ENCODE measurements at places on chromosomes 6 and 20.

- no peak for DNase-seq
Measured at GRCh38 chr6:103042336-103042735, 1648.8 kb downstream of the GRIK2 start.

- DNase-seq: no peak
Measured at GRCh38 chr6:90993770-90994169, 406.9 kb upstream of the MAP3K7 start.

GRCh38 chr20:35617397-35618262, 2.0 kb downstream of the SPAG4 start:
- DNase-seq: no peak

- no peak for DNase-seq
Measured at GRCh38 chr20:40477805-40478204, 211.2 kb downstream of the MAFB start.

- DNase-seq: no peak
Measured at GRCh38 chr6:75931011-75931680, 141.3 kb downstream of the IMPG1 start.

DNA sequence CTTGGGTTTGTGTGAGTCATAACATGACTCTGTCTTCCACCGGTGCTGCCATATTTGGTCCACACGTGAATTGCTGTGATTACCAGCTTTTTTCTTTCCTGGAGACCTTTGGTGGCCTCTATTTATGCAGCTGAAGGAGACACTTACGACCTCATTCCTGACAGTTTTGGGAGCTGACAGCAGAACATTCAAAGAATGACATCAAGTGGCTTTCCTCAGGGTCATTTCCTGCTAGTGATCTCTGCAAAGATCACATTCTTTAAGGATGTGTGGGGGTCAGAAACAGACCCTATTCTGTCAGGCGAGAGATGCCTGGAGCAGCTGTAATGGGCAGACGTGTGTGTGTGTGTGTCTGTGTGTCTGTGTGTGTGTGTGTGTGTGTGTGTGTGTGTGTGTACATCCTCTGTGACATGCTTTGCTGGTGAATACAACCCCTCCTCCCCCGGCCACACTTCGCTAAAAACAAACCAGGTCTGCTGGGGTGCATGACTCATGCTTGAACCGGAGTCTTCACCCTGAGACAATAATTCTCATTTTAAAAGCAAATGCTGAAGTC, 115.6 kb downstream of the TMEM170B start:
- peak; percentile 1 for DNase-seq

DNA sequence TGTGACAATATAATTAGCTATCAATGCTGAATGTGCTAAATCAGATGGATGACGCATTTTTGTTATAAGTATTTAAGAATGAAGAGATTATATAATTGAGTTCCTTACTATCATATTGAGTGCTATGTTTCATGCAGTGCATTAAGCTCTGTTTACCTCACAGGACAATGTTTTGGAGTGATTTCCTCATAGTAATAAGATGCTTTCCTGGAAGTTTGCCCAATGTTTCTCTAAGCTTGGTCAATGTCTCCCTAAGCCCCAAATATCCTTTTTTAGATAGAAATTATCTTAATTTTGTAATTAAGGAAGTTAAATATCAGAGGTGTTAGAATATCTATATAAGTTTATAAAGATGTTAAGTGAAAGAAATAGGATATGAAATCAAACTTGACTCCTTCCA, 489.6 kb downstream of the MMUT start:
- DNase-seq: no peak

DNA sequence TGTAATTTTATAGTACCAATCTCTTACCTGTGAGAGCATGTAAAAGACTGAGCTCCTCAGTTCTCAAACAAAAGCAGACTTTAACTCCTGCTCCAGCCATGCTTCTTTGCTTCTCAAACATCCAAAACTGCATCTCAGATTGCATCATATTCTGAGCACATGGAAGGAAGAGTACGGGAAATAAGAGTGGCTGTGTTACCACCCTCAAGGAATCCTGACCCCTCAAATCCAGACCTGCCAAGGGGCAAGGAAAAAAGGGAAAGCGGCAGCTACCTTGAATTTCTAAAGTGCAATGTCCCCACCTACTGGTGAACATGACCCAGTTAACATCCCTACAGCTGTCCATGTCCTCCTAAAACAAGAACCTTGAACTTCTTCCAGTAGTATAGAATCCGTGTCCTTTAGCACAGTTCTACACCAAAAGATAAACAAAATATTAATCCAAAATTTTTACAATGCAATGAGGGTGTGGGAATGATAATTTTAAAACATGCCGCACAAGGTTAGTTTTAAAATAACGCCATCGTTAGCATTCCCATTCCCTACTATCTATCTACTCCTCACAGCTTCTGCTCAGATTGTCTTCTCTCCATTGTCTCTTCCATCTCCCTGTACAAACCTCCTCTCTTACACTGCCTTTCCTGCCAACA, 34.1 kb upstream of the HLA-DQB1 start:
- no peak for DNase-seq

- DNase-seq: no peak
Measured at GRCh38 chr6:11492464-11493290, 44.9 kb upstream of the TMEM170B start.

- DNase-seq: peak; percentile 54
Measured at GRCh38 chr20:38730989-38731737, 6.9 kb downstream of the SLC32A1 start.

GRCh38 chr6:81977486-81977885, 225.0 kb upstream of the TENT5A start:
- no peak for DNase-seq

- no peak for DNase-seq
Measured at GRCh38 chr6:14584450-14584849, 466.9 kb downstream of the CD83 start.
